ENCODE measurements at places on chromosomes 16 and 17. TPM values are rescaled to one million over a fixed set of nuclear protein-coding genes. Genes with fewer than 3 reads are reported as not detected.

DNA sequence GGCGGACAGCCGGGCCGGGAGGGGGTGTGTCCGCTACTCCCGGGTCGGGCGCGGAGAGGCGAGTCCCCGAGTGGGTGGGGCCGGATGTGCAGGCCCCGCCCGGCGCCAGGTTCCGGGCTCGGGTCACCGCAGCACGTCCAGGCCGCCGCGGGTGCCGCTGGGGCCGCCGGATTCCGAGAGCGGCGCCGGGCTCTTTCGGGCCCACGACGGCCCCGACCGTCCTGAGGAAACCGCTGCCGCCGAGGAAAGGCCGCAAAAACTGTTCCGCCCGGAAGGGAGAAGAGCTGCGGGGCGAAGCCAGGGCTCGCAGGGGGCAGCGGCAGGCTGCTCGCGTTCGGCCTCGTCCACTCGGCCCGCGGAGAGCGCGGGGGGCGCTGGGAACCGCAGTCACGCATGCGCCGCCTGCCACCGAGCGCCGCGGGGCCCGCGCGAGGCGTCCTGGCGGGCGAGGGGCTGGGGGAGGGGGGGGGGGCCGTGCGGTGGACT is at the start of gene ZKSCAN2:
TSS of gene ZKSCAN2 (minus strand) at position 376 of the 486 bp plus-strand sequence. CDS start 718 bp downstream, outside the sequence.
- peak; percentile 91 for DNase-seq
- H3K27me3 ChIP-seq, result no peaks in the 10 kb centered on the region
- peak within 1 kb of the TSS; percentile 77 for H3K4me3 ChIP-seq

DNA sequence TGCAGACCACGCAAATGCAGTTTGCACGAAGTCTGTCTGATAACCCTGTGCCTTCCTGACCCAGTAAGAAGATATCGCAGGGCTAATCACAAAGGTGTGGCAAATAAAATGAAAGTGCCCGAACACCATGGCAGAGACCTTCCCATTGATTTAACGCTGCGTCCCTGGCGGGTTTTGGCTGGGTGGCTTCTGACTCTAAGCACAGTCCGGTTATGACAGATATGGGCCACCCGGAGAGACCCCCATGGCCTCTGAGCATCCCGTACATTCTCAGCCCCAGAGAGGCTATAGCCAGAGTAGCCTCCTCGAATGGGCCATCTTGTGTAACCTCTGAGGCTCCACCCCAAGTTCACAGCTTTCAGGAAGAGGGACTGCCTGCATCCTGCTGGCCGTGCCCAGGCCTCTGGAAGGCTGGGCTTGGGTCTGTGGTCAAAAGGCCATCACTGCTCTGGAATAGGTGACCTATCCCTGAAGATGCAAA is 5.5 kb downstream of the FOXC2 start:
- DNase-seq, result no peak
- peaks cover 21% of the 10 kb centered on the region for H3K4me1 ChIP-seq
- H3K36me3 ChIP-seq, result no peaks in the 10 kb centered on the region
- H3K4me3 ChIP-seq, result no peak overlapping the region
- no peak overlapping the region for H3K27ac ChIP-seq

DNA sequence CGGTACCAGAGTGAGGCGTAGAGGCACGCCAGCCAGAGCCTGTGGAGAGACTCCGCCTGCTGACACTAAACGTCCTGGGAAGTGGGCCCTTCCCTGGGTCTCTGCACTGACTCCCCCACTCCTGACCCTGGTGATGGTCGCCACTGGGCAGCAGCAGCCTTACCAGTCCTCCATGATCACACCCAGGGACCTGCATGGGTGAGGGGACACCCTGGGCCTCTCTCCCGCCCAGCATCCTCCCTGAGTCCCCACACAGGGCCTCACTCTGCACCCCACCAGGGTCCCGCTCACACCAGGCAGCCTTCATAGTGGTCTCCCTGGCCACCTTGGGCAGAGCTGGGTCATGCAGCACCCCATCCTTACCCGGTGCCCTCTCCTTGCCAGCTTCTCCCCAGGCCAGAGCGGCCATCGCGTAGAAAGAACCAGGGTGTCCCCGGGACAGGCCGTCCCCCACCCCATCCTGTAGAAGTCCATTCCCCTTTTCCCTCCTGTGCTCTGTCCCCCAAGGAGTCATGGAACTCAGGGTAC is 10.7 kb downstream of the RGS11 start:
- no peak overlapping the region for H3K27ac ChIP-seq
- no peaks in the 10 kb centered on the region for H3K4me1 ChIP-seq
- no peaks in the 10 kb centered on the region for H3K27me3 ChIP-seq
- no peaks in the 10 kb centered on the region for H3K36me3 ChIP-seq
- H3K4me3 ChIP-seq, result no peak overlapping the region

The KCNH4 gene
- 0.51 TPM for total RNA-seq

DNA sequence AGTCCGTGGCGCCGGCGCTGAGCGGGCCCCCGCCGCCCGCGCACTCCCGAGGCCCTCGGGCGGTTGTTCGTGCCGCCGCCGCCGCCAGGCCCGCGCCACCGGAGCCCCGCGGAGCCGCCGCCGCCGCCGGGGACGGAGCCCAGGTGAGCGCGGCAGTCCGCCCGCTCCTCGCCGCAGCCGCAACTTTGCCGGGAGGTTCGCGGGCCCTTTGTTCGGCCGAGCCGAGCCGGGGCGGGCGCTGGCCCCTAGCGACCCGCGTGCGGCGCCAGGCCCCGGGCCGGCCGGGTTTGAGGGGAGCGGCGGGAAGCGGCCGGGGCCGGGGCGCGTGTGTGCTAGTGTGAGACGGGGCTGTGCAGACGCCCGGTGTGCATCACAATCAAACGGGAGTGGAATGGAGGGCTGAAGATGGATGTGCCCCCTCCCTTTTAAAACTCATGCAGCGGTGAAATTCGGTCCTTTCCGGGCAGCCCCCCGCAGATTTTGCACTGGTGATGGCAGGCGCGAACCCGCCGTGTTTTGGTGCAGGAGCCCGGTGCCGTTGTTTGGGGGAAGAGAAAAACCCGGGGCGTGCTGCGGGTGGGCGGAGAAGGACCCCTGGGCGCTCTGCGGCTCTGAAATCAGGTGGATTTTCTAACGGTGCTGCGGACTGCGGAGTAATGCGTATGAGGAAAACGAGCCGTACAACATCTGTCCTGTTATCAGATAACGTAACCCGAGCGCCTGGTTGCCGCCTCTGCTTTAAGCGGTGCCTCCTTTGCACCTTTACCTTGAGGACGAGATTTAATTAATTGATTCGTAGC is 823 bp downstream of the TNRC6C start:
- H3K4me3 ChIP-seq, result peak overlapping the region; percentile 65
- no peaks in the 10 kb centered on the region for H3K36me3 ChIP-seq
- peaks cover 28% of the 10 kb centered on the region for H3K4me1 ChIP-seq
- no peaks in the 10 kb centered on the region for H3K27me3 ChIP-seq
- no peak overlapping the region for H3K27ac ChIP-seq

DNA sequence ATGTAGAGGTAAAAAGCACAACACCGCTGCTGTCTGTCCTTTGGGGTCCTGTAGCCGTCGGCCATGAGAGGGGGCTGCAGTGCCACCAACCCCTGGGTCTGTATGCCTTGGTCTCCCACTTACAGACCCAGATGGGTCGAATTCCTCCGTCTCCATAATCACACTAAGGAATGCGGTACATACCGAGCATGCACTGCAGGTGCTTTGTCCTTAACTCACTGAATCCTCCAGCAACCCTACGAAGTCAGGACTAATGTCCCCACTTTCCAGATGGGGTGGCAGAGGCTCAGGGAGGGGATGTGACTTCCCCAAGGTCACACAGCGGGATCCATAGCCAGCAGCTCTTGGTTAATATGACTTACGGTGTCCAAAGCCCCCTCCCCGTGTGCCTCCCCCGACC is 219.9 kb upstream of the CIBAR2 start:
- no peak overlapping the region for H3K27ac ChIP-seq
- H3K36me3 ChIP-seq, result no peaks in the 10 kb centered on the region
- no peak for DNase-seq

The GOSR2 gene
- total RNA-seq, result 91.0 TPM

DNA sequence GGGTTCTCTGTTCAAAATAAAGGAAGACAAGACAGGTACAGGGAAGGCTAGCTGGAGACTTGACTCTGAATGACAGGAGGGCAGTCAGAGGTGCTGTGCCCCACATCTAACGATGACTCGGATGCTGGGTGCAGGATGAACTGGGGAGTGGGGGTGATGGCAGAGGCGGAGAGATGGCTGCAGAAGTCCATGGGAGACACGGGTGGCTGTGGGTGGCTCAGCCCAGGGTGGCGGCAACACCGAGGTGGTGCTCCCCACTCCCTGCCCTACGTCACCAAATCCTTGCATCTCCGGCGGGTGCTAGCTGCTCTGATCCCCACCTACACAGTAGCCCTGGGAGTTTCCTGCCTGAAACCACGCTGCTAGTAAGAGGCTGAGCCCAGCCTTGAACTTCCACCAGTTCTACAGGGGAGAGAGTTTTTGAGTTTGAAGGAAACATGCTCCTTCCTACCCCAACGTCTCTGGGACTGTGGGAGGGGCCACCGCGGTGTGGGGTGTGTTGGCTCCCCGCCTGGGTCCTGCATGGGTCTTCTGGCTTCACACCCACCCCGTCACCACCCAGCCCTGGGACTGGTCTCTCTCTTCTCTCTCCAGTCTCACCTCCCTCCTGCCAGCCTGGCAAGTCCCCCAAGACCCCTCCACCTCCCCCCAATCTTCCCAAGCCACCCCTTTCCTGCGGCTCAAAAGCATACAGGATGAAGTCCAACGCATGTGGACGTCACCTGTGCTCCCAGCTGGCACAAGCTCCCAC is 4.5 kb downstream of the GSG1L start:
- no peak overlapping the region for H3K4me3 ChIP-seq
- no peak for DNase-seq
- H3K27ac ChIP-seq, result no peak overlapping the region

GRCh38 chr16:14365200-14365851 is 264.7 kb downstream of the PARN start:
- no peak overlapping the region for H3K4me3 ChIP-seq
- no peak for DNase-seq
- H3K27ac ChIP-seq, result no peak overlapping the region
- H3K27me3 ChIP-seq, result peaks cover 5% of the 10 kb centered on the region
- no peaks in the 10 kb centered on the region for H3K36me3 ChIP-seq
- no peaks in the 10 kb centered on the region for H3K4me1 ChIP-seq

The KRT222 gene
- not detected for total RNA-seq

- no peak overlapping the region for H3K27ac ChIP-seq
- no peak for DNase-seq
- H3K36me3 ChIP-seq, result no peaks in the 10 kb centered on the region
- H3K4me3 ChIP-seq, result no peak overlapping the region
Measured at GRCh38 chr16:26087091-26087490, 395.3 kb downstream of the HS3ST4 start.

DNA sequence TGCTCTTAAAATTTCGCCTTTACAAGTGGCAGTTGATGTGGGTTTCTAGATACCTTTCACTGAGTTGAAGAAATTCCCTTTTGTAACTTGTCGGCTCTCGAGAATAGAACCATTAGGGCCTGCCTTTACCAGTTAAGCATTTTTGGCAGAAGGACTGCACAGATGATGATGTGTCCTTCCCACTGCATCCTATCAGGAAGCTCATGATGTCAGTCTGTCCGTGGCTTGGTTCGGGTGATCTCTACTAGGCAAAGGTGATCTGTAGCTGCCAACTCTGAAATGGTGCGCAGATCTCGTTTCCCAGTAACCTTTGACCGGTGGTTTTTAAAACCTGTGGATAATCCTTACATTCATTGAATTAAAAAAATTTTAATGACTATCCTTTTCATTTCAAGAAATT is 49.7 kb downstream of the ZNRF1 start:
- H3K4me1 ChIP-seq, result no peaks in the 10 kb centered on the region
- no peak overlapping the region for H3K27ac ChIP-seq
- H3K27me3 ChIP-seq, result no peaks in the 10 kb centered on the region
- H3K4me3 ChIP-seq, result no peak overlapping the region
- no peaks in the 10 kb centered on the region for H3K36me3 ChIP-seq
- DNase-seq, result no peak

DNA sequence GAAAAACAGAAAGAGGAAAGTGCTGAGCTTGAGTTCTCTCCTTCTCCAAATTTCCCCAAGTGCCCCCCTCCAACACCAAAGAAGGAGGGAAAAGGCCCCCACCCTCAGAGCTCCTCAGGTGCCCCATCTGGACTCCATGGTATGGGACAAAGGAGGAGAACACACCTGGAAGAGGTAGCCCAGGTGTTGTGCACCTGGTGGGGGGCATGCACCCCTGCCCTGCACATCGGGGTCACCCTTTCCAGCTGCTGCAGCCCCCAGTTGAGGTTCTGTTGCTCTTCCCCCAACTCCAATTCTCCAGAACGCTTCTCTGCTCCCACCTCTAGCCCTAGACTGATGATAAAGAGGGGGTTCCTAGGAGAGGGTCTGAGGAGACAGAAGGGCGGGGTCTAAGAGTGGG is 3.0 kb upstream of the COL1A1 start:
- no peak for DNase-seq
- H3K4me3 ChIP-seq, result no peak overlapping the region
- H3K4me1 ChIP-seq, result peaks cover 18% of the 10 kb centered on the region
- no peak overlapping the region for H3K27ac ChIP-seq
- no peaks in the 10 kb centered on the region for H3K36me3 ChIP-seq

DNA sequence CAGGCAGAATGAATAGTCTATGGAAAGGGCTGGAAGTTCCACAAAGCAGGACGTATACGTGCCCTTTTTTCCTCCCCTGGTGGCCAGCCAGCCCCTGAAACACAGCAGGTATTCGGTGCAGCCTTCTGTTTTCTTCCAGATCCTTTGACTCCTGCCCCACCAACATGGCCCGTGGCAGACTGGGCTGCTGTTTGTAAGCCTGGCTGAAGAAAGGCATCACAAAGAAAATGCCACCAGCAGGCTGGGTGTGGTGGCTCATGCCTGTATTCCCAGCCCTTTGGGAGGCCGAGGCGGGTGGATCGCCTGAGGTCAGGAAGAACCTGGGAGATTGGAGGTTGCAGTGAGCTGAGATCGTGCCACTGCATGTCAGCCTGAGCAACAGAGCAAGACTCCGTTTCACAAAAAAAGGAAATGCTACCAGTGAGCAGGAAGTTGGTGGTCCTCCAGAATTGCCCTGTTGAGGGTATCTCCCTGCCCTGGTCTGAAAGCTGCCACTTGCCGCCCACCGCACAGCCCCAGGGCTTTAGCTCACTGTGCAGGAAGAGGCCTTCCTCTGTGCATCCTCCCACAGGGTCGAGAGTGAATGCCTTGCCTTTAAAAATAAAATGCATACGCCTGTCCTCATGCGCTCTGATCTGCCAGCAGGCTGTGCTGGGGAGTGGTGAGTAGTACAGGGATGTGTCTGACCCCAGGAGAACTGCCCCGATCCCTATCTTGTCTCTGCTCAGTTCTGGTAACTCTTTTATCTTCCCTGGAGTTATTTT is 587.7 kb downstream of the MAF start:
- H3K36me3 ChIP-seq, result no peaks in the 10 kb centered on the region
- H3K4me1 ChIP-seq, result peaks cover 23% of the 10 kb centered on the region
- peak; percentile 51 for DNase-seq
- no peaks in the 10 kb centered on the region for H3K27me3 ChIP-seq
- no peak overlapping the region for H3K4me3 ChIP-seq
- no peak overlapping the region for H3K27ac ChIP-seq

Measured in B cell (primary cell).